Smooth muscle cell of trachea (primary cell): ENCODE measurements at places on chromosomes 5 and 9. TPM values are rescaled to one million over a fixed set of nuclear protein-coding genes. Genes with fewer than 3 reads are reported as not detected.

Gene SLC2A6
- 13.2 and 14.1 TPM in 2 replicates for total RNA-seq

Gene GPRIN1
- 6.3 and 7.4 TPM in 2 replicates for total RNA-seq

Gene SLC6A18
- not detected in 2 replicates for total RNA-seq

Gene FBP2
- total RNA-seq, result not detected in 2 replicates

Gene PRDM9
- not detected in 2 replicates for total RNA-seq

Gene LOX
- total RNA-seq, result 53.8 and 66.2 TPM in 2 replicates

Gene WHRN
- total RNA-seq, result 0.73 and 4.0 TPM in 2 replicates

Gene DOK3
- 1.8 and 2.0 TPM in 2 replicates for total RNA-seq

Gene F2RL2
- total RNA-seq, result 27.6 and 42.3 TPM in 2 replicates

Gene AQP7
- 0.29 and 0.99 TPM in 2 replicates for total RNA-seq

Gene CTNND2
- not detected in 2 replicates for total RNA-seq

Gene DMRTA1
- 1.2 and 1.3 TPM in 2 replicates for total RNA-seq

Gene DDX46
- total RNA-seq, result 15.5 and 31.6 TPM in 2 replicates

Gene UBTD2
- total RNA-seq, result 23.2 and 25.5 TPM in 2 replicates

Gene SEMA4D
- total RNA-seq, result 0.58 and 0.66 TPM in 2 replicates

Gene CORO2A
- total RNA-seq, result 0.15 and 0.33 TPM in 2 replicates

Gene SPRY4
- 2.5 and 3.5 TPM in 2 replicates for total RNA-seq

Gene MIGA2
- total RNA-seq, result 30.7 and 42.8 TPM in 2 replicates

Gene CDH9
- not detected in 2 replicates for total RNA-seq

Gene CHSY3
- 1.7 and 2.0 TPM in 2 replicates for total RNA-seq

Gene PALM2AKAP2
- 4.4 and 5.1 TPM in 2 replicates for total RNA-seq

Gene TRIM23
- total RNA-seq, result 25.0 and 34.4 TPM in 2 replicates

Gene HAVCR1
- 0.17 TPM in 1 of 2 replicates, not detected in the other for total RNA-seq

Gene S1PR3
- total RNA-seq, result 12.8 and 30.9 TPM in 2 replicates

Gene FRMPD1
- not detected in 2 replicates for total RNA-seq

Gene PCDHA1
- total RNA-seq, result under 0.01 TPM in 1 of 2 replicates, not detected in the other

Gene PCDHA13
- total RNA-seq, result under 0.01 TPM in 2 replicates

Gene PCAT7
- total RNA-seq, result 0.17 TPM in 1 of 2 replicates, not detected in the other

Gene F2R
- 170 and 200 TPM in 2 replicates for total RNA-seq

Gene PCDHB9
- under 0.01 and 0.17 TPM in 2 replicates for total RNA-seq

Gene STKLD1
- 1.2 TPM in 2 replicates for total RNA-seq

Gene FCHSD1
- 39.9 and 46.5 TPM in 2 replicates for total RNA-seq

Gene WDR31
- 2.3 and 4.0 TPM in 2 replicates for total RNA-seq

Gene KCNN2
- 0.44 TPM in 1 of 2 replicates, not detected in the other for total RNA-seq

Gene EMB
- total RNA-seq, result 8.3 and 13.7 TPM in 2 replicates

Gene STPG3
- 0.66 TPM in 1 of 2 replicates, not detected in the other for total RNA-seq

Gene TMEFF1
- total RNA-seq, result 2.9 and 5.1 TPM in 2 replicates

Gene DOLPP1
- 8.7 and 10.3 TPM in 2 replicates for total RNA-seq

Gene RANBP3L
- total RNA-seq, result not detected in 2 replicates

Gene NLN
- total RNA-seq, result 22.8 and 43.6 TPM in 2 replicates

Gene FGD3
- total RNA-seq, result not detected in 2 replicates

Gene OR1L4
- total RNA-seq, result not detected in 2 replicates

Gene ARSK
- total RNA-seq, result 11.7 and 12.7 TPM in 2 replicates

Gene NKD2
- total RNA-seq, result 4.6 and 7.1 TPM in 2 replicates

Gene AGXT2
- 0.17 TPM in 1 of 2 replicates, not detected in the other for total RNA-seq

Gene ANGPTL2
- total RNA-seq, result 49.6 and 184 TPM in 2 replicates

Gene PPP2R2B
- total RNA-seq, result 0.17 TPM in 1 of 2 replicates, not detected in the other

Gene PCDHA2
- total RNA-seq, result 0.17 TPM in 1 of 2 replicates, not detected in the other

Gene OCLN
- 1.0 and 2.2 TPM in 2 replicates for total RNA-seq

Gene SLC28A3
- 0.15 and 0.50 TPM in 2 replicates for total RNA-seq

Gene ANKRD20A1
- 0.73 TPM in 1 of 2 replicates, not detected in the other for total RNA-seq

Gene ZNF300
- 5.1 and 14.1 TPM in 2 replicates for total RNA-seq
